ENCODE measurements at places on chromosomes 12 and 14.

- DNase-seq: no peak
Measured at GRCh38 chr14:70893858-70894291, 13.4 kb upstream of the PCNX1 start.

DNA sequence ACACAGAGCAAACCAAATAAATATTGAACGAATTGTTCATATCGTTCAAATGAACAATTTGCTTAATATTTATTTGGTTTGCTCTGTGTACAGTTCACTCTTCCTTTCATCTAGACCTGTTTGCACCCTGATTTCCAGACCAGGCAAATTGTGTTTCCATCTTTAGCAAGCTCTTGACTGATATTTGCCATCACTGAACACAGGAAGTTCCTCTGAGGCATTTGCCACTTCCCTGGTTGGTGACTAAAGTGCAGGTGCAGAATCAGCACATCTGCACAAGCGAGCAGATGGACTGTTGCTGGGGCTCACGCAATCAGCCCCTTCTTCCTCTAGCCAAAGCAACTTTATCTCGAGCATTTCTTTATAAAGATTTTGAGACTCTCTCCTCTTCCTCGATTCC lies 112.9 kb downstream of the DAAM1 start:
- no peak for DNase-seq

- DNase-seq: peak; percentile 18
Measured at GRCh38 chr14:92900660-92901059, 22.3 kb upstream of the CHGA start.

- DNase-seq: no peak
Measured at GRCh38 chr12:42791399-42791798, 201.9 kb upstream of the PRICKLE1 start.

GRCh38 chr12:11648514-11649412 lies 711 bp upstream of the ETV6 start:
- DNase-seq: peak; percentile 92

- peak; percentile 50 for DNase-seq
Measured at GRCh38 chr12:58323676-58324075, 382.3 kb downstream of the ATP23 start.

- DNase-seq: no peak
Measured at GRCh38 chr12:1576410-1577241, 17.8 kb downstream of the FBXL14 start.

- DNase-seq: peak; percentile 62
Measured at GRCh38 chr12:131829356-131829747, 1.2 kb downstream of the MMP17 start.

DNA sequence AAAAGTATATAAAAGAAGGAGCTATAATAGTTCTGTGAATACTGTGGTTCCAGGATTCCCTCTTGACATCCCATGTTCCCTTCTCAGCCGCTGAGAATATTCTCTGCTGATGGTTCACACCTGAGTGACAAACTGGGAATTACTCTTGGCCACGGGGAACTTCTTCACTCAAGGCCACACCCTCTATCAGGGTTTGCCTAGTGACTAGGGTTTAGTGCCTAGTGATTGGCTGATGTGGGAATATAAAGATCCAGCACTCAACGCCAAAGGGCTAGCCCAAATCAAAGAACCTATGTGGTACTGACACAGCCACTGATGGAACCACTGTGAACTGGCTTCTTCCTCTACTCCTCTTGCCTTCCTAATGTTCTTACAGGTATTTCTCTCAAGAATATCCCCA lies 248.4 kb downstream of the ASCL1 start:
- DNase-seq: no peak

DNA sequence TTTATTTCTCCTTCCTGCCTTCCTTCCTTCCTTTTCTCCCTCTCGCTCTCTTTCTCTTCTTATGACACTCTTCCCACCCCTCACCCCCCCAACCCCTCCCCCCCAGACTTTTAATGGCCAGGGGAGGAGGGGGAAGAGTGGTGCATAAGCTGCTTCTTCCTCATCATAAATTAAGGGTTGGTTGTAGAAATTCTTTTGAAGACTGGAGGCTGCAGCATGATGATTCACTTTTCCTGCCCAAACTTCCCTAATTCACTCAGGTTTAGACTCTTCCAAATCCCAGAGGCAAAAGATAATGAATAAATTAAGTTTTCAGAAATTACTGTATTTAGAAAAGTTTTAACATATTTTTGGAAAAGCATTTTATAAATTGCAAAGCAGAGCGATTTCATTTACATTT lies 58.2 kb downstream of the GRIP1 start:
- no peak for DNase-seq

GRCh38 chr12:122421187-122421820 lies 1.2 kb downstream of the CLIP1 start:
- peak; percentile 65 for DNase-seq

- DNase-seq: no peak
Measured at GRCh38 chr12:32016680-32017482, 57.7 kb downstream of the RESF1 start.

- DNase-seq: no peak
Measured at GRCh38 chr14:45039390-45039789, 44.5 kb upstream of the PRPF39 start.

- DNase-seq: peak; percentile 20
Measured at GRCh38 chr12:111431772-111432171, 26.0 kb downstream of the SH2B3 start.

GRCh38 chr14:75879031-75879430 lies 102.8 kb downstream of the TGFB3 start:
- peak; percentile 95 for DNase-seq

DNA sequence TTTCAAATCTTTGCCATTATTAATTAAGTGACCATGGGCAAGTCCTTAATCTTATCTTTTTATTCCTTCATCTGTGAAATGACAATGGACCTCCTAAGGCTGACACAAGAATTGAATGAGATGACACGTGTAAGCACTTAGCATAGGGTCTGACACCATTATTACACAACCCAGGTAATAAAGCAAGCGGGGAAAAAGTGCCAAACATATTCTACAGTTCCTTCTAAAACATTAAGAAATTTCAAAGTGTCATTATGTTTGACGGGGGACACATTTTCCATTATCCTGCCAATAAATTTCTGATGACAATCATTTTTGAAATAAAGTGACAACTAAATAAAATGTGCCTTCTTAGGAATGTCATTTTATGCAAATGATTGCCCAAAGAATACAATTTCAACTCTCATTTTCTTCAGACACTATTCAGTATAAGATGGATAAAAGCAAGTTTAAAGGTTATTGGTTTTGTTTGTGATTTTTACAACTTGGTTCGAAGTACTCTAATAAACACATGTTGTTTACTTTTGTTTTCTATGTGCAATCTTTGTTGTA lies 3.0 kb downstream of the ANKS1B start:
- no peak for DNase-seq

- no peak for DNase-seq
Measured at GRCh38 chr12:3989218-3989550, 116.0 kb upstream of the PARP11 start.

GRCh38 chr14:95727056-95727700 lies 13.3 kb upstream of the TCL1A start:
- no peak for DNase-seq

DNA sequence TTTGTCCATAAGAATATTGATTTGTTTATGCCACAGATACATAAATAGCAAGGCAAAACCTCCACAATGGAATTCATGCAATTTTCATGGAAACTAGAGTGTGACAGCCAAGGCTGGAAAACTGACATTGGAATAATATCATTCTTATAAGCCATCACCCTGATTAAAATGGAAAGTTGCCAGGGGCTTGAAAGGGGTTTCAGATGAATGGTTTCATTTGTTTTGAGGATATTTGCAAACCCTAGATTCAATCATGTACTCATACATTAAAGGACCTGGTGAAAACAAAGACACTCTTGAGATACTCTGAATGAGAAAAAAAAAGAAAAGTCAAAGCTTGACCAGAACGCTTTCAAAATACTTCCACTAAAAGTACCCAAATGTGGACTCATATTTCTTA lies 205.7 kb downstream of the DIO2 start:
- no peak for DNase-seq

DNA sequence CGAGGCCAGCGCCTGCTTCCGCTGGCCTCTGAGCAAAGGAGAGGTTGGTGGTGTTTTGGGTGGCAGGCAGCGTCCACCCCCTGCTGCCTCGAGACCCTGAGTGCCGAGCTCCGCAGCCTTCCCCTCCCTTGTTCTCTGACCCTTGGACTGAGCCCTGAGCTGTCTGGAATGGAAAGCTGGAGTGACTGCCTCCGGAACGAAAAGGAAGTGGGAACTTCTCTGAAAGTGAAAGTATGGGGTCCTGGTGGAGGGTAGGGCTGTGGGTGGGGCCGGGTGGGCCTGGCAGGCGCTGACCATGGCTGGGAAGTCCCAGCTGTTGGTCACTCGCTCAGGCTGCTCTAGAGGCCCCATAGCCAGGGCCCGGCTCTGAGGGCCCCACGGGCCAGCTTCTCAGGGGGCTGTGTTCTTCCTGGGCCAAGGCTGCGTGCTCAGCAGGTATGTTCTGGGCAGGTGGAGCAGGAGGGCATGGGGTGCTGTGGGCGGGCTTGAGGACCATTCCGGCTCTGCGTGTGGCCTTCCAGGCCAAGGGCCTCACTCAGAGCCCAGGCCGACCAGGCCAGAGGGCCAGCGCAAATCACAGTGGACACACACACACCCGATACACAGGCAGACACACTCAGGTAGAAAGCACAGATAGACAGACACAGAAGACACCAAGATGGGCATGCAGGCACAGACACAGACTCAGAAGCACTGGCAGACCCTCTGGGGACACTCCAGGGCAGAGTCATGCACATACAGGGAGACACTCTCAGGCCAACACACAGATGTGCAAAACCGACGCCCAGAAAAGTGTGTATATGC lies at the start of gene EXOC3L4:
Gene EXOC3L4, plus strand, starts transcription at position 320 of the 804 bp plus-strand sequence. CDS start 5,495 bp downstream, outside the sequence.
- no peak for DNase-seq

DNA sequence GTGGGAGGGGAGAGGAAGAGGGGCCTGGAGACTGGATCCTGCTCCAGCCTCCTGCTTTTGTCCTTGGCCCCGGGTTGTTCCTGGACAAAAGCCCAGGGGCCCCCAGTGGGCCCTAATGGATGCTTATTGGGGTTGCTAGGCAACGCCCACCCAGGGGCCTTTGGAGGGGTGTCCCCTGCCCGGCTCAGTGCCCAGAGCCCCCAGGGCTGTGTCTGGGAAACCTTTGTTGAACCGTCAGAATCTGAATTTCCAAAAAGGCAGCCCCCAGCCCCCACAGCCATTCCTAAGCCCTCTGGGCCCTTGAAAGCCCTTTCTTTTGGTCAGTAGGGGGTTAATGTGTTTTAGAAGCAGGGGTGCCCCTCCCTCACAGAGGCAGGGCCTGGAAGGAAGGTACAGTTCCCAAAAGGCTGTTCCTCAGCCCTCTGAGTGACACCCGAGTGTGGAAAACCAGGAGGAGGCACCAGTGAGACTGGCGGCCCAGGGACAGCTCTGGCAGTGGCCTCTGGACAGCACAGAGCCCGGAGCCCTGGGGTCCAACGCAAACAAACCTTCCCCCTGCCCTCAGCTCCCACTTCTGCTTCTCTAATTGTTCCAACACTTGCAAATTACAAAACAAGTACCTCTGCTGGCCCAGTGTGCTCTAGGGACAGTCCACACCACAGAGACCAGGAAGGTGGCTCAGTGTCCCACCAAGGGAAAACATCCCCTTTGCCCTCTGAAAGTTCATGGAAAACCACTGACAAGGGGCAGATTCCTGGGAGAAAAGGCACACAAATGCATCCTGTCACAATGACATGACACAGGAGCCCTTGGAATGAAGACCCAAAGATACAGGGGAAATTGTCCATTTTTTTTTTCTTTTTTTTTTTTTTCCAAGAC lies 19.4 kb downstream of the HHIPL1 start:
- DNase-seq: no peak

DNA sequence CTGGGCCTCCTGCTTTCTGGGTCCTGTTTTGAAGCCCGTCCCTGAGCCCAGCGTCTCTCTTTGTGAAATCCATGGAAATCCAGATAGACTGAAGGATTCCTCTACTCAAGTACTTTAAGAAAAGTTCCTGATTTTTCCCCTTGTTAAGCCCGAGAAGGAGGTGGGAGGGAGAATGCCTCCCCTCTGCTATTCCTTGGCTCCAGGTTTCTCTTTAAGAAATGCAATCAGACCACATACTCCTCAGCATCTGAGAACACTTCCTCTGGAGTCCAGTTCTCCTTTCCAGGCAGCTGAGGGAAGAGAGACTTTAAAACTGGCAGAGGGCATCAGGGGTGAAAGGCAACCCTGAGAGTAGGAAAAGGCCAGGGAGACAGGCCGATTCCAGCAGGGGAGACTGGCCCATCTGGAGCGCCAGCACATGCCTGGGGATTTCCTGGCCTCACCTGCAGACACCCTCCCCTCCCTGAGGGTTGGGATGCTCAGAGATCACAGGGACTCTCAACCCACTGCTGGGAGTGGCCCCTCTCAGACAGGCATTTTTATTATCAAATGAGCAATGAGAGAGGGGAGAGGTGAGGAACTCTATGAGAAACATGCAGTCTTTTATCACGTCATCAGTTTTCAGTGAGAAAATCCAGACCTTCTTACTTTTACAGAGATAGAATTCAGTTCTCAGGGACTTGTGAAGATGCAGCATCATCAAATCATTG lies 2.0 kb upstream of the EMP1 start:
- DNase-seq: peak; percentile 51

- DNase-seq: no peak
Measured at GRCh38 chr14:96888593-96888992, 91.4 kb downstream of the VRK1 start.

All from ELR (cell line).